ENCODE measurements at places on chromosomes 12 and 14.

GRCh38 chr14:21924479-21924878 is 250.9 kb upstream of the OR4E1 start:
- no peak for DNase-seq

- no peak for DNase-seq
Measured at GRCh38 chr12:128265566-128265965, 1.4 kb upstream of the TMEM132C start.

DNA sequence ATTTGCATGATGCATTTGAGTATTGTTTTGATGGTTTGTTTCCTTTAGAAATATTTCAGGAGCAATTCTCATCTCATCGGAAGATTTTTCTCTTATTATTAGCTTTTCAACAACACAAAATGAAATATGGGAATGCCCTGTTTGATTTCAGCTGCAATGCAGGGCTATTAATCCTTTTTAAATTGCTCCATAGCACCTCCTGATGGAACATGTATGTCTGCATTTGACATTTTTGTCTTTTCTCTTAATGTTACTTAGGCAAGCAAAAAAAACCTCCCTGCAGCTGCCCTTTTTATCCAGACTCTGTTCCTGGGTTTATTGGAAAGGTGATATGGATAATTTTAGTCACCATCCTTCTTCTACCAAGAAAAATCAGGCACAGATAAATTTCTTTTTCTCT is 895.8 kb downstream of the RPS29 start:
- no peak for DNase-seq

DNA sequence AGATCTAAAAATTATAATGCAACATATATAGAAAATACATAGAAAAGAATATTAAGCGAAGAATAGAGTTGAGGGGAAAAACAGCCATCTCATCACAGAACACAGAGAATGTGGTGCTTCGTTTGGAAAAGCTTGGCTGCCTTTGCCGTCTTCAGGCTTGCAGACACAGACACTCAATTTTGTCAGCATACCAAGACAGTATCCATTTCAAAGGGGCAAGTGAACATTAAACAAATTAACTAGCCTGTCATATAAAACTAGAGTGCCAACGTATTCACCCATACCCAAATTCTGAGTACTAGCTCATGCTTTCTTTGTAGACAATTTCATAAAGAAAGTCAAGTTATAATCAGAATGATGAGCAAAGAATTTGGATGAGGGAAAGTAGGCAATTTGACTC is 40.5 kb downstream of the DMAC2L start:
- DNase-seq = no peak

DNA sequence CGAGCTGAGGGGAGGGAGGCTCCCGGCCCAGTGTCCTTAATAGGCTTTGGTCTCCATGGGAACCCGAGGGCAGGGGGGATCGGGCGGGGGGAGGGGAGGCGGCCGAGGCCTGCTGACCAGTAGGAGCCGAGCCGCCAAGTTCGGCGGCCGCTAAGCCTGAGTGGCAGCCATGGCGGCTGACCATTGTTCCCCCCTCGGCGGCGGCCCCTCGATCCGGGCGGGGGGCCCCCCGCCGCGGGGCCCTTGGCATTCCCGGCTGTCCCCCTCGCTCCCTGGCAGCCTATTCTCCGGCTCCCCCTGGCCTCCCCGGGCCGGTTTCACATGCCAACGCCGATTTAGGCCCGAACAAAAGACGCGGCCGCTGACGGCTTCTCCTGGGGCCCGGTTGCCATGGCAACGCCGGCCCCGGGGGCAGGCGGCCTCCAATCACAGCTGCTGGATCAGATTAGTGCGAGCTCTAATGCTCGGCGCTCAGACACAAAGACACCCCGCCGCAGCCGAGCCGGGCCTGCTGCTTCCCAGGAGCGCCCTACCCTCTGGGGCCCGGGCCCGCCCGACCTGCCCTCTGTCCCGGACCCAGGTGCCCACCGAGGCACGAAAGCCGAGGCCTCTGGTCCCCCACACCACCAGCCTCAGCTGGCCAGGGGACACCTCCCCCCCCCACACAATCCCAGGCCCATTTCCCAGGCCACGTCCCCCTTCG is 7.3 kb downstream of the MSI1 start:
- no peak for DNase-seq

- no peak for DNase-seq
Measured at GRCh38 chr12:4742416-4742970, 22.3 kb downstream of the GALNT8 start.

DNA sequence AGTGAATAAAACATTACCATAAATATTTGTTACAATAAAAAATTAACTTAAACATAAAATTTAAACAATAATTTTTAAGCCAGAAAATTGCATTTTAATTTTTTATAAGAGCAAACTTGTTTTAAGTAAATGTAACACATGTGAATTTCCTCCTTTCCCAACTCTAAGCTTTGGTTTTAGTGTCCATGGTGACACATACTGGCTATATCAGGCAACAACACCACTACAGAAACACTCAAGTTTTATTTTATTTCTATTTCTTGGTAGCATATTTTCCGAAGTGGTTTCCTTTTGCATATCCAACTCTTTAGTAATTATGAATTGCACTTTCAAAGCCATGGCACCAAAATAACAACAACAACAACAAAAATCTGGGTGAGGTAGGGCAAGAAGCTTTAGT is 2.2 kb downstream of the NELL2 start:
- no peak for DNase-seq
